Airway epithelial cell (primary cell): ENCODE measurements at places on chromosomes 5 and 9. TPM values are rescaled to one million over a fixed set of nuclear protein-coding genes. Genes with fewer than 3 reads are reported as not detected.

The FAM174A gene
- total RNA-seq, result 32.9 and 75.7 TPM in 2 replicates

The TNFSF15 gene
- 0.28 and 0.42 TPM in 2 replicates for total RNA-seq

The SHOC1 gene
- 0.07 and 0.19 TPM in 2 replicates for total RNA-seq

The FAXDC2 gene
- 4.6 and 5.8 TPM in 2 replicates for total RNA-seq

The FBXO38 gene
- 19.7 and 20.8 TPM in 2 replicates for total RNA-seq

The IL9 gene
- not detected in 2 replicates for total RNA-seq

The INSYN2B gene
- total RNA-seq, result 0.42 and 1.9 TPM in 2 replicates

The FAM114A2 gene
- 6.6 and 8.5 TPM in 2 replicates for total RNA-seq

The KCNN2 gene
- not detected in 2 replicates for total RNA-seq

The SYK gene
- 27.2 and 31.0 TPM in 2 replicates for total RNA-seq

The STPG3 gene
- total RNA-seq, result not detected in 2 replicates

The SLC36A2 gene
- not detected in 2 replicates for total RNA-seq

The SMIM27 gene
- 3.5 and 7.0 TPM in 2 replicates for total RNA-seq

The SLC1A3 gene
- 2.7 and 12.1 TPM in 2 replicates for total RNA-seq

The PCAT7 gene
- not detected in 2 replicates for total RNA-seq

The ORM2 gene
- not detected in 2 replicates for total RNA-seq

The LRRTM2 gene
- 0.07 TPM in 1 of 2 replicates, not detected in the other for total RNA-seq

The TMEM252 gene
- total RNA-seq, result not detected in 2 replicates

The RGS7BP gene
- 0.19 TPM in 1 of 2 replicates, not detected in the other for total RNA-seq

The INSL4 gene
- total RNA-seq, result 1.0 TPM in 1 of 2 replicates, not detected in the other

The TOR1B gene
- 16.9 and 30.3 TPM in 2 replicates for total RNA-seq

The ANKRD31 gene
- 0.09 and 0.21 TPM in 2 replicates for total RNA-seq
